ENCODE measurements at places on chromosomes 1 and 21.
A peak's percentile ranks its signal among the peaks of the same experiment; 100 is the strongest.

GRCh38 chr1:32869923-32870614, 643 bp downstream of the FNDC5 start:
- DNase-seq = no peak

DNA sequence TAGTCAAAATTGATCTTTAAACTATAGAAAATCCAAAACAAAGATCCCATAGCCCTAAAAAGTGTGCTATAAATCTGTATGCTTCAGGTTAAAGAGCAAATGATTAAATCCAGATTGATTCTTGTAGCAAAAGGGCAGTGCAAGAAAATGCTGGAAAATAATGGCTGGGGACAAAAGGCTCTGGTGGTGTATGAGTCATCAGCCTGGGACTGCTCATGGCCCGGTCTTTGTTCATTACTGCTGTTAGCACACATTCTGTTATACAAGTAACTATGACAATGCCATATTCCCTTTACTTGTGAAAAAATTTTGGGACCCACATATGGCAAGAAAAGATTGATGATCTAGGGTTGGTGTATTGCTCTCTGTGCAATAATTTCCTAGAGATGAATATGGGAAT, 89.1 kb downstream of the RWDD3 start:
- DNase-seq = no peak

GRCh38 chr1:57115030-57115614, 149.3 kb upstream of the C8B start:
- DNase-seq = no peak

GRCh38 chr1:36320767-36321118, 2.7 kb downstream of the EVA1B start:
- no peak for DNase-seq

DNA sequence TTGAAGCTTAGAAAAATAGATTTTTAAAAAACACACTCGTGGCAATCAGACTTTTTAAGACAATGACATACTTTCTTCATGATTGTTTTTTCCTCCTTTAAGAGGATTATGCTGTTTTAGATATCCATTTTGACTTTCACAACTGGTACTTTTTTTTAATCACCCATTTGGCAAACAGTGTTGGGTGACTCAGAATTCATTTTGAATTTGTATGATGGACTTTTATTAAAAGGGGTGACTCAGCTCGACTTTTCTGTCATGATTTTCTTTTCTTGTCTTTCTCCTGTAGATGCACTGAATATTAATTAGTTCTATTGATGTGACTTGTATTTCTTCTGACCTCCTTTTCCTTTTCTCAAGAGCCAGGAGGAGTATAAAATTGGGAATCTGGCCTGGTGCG, 44.7 kb downstream of the FMN2 start:
- DNase-seq = no peak

GRCh38 chr1:223621312-223621734, 44.2 kb downstream of the CAPN8 start:
- peak; percentile 34 for DNase-seq

DNA sequence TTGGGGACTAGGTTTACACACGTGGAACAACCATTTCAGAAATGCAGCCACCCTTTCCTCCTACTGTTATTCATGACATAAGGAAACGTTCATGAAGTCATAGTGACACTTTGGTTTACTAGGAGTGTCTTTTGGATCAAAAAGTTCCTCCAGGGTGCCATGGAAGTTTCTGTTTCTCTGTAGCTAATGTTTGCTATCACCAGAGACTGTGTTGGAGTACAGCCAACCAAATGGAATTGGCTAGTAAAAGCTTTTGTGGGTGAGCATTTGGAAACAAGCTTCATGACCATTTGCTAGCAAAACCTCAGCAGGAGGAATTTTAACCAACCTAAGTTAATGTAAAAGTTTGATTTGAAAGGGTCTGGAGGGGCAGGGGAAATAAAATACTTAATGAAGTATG, 43.9 kb upstream of the ADGRL2 start:
- DNase-seq = no peak

- no peak for DNase-seq
These were observed 194.8 kb downstream of the ATG4C start for GRCh38 chr1:62978741-62979140.

GRCh38 chr1:156931974-156932710, 11.7 kb downstream of the LRRC71 start:
- DNase-seq = no peak

DNA sequence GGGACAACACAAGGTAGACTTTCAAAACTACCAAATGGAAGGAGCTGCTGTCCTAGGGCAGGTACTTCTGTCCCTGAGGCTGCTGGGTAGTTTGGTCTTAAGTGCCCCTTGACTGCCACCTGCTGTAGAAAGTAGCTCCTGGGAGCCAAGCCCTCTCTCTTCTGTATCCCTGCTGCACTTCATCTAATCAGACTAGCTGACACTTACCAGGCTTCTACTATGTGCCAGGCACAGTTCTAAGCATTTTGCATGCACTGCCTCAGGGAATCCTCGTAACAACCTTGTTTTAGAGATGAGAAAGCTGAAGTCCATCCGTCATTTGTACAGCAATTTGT, 15.9 kb upstream of the SRSF4 start:
- peak; percentile 71 for DNase-seq

GRCh38 chr21:28636752-28637691, 355.7 kb downstream of the LTN1 start:
- DNase-seq = no peak

DNA sequence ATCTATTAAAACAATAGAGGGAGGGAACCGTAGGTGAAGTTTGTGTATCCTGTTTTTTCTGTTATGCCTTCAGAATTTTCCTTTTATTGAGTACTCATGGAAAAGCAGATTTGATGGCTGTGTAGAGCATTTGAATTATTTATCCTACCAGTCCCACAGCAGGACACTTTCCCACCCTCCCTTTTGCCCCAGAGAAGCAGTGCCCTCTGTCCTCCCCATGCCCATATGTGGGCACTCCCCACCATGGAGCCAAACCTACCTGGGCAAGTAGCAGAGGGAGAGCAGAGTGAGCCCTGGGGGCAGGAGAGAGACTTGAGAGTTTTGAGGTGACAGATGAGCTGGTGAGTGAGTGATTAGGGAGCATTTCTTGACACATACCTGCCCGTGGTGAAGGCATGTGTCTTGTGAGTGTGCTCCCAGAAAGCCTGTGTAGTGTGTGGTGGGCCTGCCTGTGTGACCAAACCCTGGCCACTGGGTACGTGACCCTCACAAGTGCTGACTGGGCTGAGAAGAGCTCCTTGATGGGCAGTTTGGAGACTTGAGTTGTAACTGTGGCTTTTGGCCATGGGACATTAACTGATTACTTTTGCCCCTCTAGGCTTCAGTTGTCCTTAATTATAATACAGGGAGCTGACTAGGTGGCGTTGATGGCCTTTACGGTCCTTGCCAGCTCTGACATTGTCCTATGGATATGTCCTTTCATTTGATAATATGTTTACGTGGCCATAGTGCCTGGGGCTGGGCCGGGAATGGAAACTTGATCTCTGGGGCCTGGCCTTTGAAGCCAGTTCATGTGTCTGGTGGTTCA, 3.6 kb downstream of the PSEN2 start:
- DNase-seq = no peak

DNA sequence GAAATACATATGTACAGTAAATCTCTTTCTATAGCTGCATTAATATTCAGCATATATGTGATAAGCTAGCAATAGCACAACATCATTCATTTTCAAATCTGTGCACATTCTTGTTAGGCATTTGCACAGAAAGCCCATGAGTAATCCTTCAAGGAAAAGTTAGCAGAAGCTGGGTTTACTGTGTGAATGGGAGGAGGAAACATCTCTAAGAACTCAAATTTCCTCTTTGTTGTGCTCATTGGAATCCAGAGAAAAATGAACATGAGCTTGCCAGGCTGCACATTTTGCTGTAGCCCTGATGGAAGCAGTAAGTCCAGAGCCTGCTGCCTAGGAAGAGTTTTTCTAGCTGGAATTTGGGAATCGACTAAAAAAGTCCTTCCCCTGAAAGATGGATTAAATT, 214.2 kb upstream of the FOXD3 start:
- no peak for DNase-seq

- DNase-seq = no peak
These were observed 428.2 kb downstream of the MRPL39 start for GRCh38 chr21:25179116-25179515.

DNA sequence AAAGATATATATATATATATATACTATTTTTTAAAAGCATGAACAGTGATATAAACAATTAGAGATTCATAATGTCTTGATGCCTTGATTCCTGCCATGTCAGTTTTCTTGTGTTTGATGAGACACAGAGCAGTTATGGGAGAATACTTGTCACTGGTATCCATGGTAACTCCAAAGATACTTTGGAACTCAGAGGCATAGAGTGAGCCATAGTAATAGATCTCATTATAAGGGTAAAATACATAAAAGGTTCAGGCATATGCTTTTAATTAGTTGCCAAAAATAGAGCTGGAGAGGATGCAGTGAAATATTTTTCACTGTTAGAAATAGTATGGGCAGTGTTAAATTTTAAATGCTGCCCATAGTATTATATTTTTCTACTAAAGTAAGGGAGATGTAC, 134.1 kb downstream of the SYT14 start:
- DNase-seq = no peak

DNA sequence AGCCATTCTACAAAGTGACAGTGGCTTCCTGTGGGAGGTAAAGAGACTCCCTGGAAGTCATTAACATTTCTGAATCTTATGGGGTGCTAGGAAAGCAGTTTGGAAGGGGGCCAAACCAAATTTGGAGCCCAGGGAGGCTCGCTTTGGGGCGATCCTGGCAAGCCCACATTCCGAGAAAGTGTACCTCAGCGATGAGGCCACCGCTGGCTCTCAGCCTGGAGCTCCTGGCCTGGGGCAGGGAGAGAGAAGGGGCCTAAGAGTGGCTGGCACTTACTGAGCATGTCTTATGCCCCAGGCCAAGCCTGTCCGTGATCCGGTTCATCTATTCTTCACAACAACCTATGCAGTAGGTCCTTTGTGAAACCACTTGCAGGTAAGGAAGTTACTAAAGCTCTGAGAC, 98.8 kb downstream of the CCDC185 start:
- DNase-seq = no peak

DNA sequence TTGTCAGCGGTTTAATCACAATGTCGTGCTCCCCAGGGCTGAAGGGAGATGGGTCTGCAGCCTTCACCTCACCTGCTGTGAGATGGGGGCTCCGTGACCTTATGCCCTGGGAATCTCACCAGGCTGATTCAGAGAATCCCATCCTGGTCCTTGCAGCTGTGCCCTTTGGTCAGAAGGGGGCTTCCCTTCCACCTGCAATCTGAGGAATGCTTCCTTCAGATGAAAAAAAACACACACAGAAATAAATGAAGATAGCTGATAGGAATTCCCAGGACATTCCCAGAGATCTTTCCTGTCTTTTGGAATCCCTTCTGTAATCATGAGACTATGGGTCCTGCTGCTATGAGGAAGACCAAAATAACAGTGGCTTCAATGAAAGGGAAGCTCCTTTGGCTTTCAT, 127.0 kb upstream of the VAMP3 start:
- no peak for DNase-seq

DNA sequence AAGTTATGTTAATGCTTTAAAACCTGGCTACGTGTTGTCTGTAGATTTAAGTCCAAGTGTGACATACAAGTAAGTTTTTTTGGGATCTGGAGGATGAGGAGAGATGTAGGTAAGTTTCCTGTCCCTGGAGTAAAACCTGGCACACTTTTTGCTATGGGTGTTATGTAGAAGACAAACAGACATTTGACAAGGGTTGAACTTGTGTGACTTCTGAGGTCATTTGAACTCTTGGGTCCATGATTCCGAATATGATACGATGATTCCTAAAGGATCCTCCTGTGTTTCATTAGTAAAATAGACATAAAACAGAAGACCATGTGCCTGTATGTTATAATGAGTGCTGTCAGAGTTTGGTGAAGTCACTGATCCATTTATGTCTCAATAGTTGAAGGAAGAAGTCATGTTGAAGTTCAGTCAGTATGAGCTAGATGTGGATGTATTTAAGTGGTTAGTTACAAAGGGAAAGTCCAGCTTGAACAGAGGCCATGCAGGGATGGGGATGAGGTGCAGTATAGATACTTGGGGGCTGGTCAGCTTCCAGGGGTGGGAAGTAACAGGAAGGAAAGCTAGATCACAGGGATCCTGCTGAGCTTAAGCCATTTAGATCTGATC, 44.3 kb downstream of the ARID1A start:
- no peak for DNase-seq

- no peak for DNase-seq
These were observed 7.1 kb downstream of the MPZL1 start for GRCh38 chr1:167728818-167729410.

DNA sequence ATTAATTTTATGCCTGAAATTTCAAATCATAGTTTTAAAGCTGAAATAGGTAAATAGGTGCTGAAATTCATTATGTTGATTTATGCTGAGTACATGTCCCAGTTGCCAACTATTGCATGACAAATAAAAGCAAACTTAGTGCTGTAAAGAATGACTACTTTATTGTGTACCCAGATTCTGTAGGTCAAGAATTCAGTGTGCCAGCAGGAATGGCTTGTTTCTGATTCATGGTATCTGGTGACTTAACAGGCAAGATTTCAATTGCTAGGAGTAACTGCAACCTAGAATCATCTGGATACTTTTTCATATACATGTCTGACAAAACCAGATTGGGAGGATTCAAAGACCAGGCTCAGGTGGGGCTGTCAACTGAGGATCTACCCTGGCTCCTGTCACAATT, 678.4 kb upstream of the ADAMTS5 start:
- no peak for DNase-seq

- DNase-seq = no peak
These were observed 688.4 kb downstream of the USP25 start for GRCh38 chr21:16418226-16418625.

DNA sequence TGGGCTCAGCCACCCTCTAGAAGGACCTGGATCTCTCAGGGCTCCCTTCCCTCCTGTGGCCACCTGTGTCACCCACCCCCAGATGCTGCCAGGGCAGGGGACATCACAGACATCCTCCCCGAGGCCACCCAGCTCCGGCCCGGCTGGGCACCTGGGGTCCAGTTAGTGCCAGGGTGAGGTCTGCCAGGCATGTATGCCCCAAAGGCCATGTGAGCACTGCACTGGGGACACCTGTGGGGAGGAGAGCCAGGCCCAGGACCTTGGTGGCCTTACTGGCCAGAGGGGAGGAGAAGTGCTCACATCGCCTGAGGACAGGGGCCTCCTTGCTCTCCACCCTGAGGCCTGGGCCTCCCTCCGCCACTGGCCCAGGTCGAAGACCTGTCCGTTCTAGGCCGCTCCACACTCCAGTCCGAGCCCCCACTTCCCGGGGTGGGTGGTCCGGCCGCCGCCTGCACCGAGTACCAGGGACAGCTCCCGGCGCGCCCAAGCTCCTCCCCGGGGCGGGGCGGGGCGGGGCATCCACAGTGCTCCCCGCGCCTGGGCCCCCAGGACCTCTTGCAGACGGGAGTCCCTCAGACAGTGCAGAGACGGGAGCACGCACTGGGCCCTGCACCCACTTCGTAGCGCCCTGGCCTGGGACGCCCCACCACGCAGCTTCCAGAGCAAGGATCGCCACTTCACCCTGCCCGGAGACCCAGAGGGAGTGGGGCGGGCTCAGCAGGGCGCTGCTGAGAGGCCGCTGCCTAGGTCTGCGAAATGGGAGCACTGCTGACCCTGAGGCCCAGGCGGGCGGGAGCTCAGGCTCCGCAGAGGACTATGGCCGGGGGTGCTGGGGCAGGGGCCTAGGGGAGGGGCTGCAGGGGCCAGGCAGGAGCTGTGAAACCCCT, 34.3 kb upstream of the CCDC27 start:
- peak; percentile 81 for DNase-seq

All from HuH-7 (cell line).